ENCODE measurements at places on chromosomes 3 and 15.

- DNase-seq = no peak
Observed at GRCh38 chr3:62323241-62323640, 50.1 kb downstream of the FEZF2 start.

DNA sequence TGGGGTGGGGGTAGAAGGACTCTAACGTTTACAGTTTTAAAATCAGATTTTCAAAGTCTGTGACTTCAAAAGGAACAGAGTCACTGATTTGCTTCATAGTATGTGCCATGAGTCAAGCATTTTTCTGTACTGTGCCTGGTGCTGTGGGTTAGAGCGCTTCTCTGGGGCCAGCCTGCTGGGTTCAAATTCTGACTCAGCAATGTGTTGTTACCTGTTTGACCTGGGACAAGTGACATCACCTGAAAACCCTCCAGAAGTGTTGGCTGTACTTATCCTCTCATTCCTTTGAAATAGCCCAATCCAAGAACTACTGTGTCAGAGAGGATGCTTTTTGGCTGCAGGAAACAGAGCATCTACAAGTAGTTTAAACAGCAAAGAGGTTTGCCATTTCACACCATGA lies 101.7 kb downstream of the LSM3 start:
- DNase-seq = no peak

- DNase-seq = no peak
Observed at GRCh38 chr15:64917211-64917610, 5.5 kb downstream of the ANKDD1A start.

DNA sequence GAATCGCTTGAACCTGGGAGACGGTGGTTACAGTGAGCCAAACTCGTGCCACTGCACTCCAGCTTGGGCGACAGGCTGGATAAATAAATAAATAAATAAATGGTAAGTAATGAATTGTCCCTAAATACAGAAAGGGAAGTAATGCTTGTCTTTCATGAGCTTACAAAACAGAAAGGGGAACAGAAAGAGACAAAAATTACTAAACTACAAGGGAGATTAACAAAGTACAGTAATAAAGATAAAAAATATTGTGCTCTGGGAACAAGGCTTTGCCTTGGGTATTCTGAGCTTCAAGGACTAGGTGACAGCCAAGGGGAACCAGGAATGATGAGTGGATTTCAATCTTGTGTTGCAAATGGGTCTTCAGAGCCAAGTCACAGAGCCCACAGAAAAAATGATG lies 9.2 kb upstream of the HLTF start:
- no peak for DNase-seq

DNA sequence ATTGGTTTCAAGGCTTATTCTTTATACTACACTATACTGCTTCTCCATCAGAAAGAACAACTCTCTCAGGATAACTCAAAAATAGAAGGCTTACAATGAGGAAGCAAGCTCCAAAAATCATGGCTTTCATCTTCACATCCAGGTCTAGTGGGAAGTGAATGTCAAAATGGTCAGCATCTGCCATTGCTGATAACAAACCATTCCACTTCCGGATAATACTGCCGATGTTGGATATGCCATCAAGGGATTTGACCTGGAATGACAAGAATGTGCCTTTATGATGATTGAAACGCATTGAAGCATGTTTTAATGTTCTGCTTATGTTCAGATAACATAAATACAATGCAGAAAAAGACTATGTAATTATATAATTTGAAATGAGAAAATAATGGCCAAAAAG lies 34.0 kb upstream of the PLOD2 start:
- DNase-seq = no peak

GRCh38 chr3:185070491-185071286 lies 82.2 kb downstream of the C3orf70 start:
- no peak for DNase-seq

GRCh38 chr3:46913644-46914043 lies 36.1 kb downstream of the PTH1R start:
- peak; percentile 17 for DNase-seq

DNA sequence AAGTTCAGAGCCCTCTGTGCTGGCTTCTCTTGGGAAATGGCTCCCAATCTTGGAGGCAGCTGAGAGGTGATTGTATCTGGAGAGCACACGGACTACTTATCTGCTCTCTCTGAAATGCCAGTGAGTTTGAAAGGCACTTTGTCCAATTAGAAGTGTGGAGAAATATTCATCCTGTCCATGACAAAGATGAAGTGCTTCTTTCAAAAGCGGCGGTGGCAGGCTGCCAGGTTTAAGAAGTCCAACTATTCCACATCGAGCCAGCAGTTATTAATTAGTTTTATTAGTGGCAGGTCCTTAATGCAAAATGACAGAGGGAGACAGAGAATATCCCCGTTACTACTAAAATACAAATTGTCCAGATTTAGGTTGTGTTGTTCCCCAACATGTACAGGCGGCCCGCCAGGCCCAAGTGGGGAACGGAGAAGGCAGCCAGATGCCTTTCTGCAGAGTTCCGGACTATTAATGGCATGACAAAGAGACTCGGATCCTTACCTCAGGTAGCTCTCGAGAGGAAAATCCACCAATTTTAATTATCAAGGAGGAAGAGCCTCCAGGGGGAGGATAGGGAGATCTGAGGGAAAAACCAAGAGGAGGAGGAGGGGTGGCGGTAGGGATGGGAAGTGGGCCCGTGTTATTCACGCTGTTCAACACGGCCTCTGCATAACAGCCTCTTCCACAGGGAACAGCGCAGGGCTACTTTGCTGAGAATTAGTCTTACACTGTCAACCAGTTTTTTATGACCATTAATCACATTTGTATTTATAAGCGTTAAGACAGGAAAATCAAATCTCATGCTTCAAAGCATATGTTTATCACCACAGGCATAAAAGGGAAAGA lies 42.0 kb downstream of the RORA start:
- DNase-seq = no peak

GRCh38 chr3:13167829-13168228 lies 94.6 kb upstream of the IQSEC1 start:
- DNase-seq = no peak

DNA sequence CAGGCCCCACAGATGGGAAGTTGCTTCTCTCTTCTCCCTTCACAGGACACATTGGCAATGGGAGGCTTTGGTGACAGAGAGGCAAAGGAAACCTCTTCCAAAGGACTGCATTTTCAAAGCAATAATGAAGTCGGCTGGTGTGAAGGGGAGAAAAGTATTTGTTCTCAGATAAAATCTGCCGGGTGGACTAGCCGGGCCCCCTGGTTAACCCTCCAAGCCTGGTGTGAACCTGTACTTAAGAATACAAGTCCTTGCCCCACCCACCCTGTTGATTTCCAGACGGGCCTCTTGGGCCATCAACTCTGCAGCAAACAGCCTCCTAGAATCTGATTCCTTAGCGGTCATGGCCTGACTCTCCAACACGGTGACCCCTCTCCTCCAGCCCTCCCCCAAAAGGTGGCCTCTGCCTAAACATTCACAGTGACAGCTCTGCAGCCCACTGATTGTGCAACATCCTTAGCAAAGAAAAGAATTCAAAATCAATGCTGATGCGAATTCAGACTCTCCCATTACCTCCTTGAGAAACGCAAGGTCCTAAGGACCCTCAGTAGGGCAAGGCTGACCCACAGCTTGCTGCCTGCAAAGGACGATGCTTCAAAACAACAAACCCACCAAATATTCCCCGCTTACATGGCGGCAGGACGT lies 9.9 kb downstream of the TLE3 start:
- DNase-seq = no peak

GRCh38 chr15:88484682-88485331 lies 17.3 kb downstream of the MRPS11 start:
- no peak for DNase-seq

DNA sequence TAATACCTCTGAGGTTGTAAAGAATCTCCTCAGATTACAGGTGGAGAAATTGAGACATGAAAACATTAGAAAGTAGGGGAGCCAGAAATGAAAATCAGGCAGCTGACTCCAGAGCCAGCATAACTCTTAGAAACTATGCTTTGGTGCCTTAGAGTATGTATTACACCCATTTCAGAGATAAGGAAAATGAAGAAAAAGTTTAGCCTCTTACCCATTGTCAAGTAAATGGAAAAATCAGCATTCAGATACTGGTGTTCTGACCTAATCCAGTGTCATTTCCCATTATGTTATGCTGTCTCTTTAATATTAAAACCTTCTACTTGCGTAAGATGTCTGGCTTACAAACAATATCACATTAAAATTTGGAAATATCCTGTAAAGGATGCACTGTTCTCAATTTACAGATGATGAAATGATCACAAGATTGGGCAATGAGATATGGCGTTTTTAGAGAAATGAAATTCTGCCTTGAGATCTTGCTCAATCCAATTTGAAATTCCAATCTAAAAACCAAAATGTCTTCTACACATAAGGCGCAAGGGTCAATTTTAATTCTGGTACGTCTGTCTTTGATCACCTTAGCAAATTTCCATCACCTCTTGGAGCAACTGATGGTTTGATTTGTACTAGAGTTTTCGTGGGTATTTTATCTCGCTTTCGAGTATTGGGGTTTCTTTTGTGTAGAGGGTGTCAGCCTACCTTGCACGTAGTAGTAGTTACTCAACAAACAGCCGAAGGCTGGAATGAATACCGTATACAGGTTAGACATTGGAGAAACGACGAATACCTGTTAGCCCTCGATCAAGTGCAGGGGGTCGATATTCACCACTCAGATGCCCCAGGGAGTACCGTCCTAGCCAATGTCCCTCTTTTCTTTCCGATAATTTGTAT lies 902 bp upstream of the ZCWPW2 start:
- DNase-seq = no peak

GRCh38 chr3:113254171-113254947 lies 43.0 kb downstream of the BOC start:
- DNase-seq = no peak

DNA sequence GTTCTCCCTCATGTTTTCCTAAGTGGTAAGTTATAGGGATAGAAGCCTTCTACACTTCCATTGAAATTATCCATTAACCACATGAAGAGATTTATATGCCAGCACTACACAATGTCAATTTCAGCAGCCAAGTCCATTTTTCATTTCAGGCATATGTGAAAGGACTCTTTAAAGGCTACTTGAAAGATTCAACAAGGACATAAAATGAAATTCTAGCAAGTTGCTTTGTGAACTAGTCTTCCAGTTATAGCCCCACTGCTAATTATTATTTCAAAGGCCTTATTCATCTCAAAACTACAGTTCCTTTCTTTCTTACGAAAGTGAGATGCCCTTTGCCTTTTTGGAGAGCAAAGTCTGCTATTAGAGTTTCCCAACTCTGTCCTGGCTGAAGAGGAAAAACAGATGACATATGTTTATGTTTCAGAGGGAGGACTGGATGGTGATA lies 66.0 kb upstream of the SLC2A2 start:
- no peak for DNase-seq

GRCh38 chr15:57598346-57598745 lies 6.6 kb downstream of the MYZAP start:
- no peak for DNase-seq

Measured in central memory CD4-positive, alpha-beta T cell (primary cell).